Activated CD8-positive, alpha-beta memory T cell treated with anti-CD3 and anti-CD28 coated beads, Interleukin-2, amount 10 ng/mL, durations not matched to agents 7 days and 5 days (primary cell): ENCODE measurements at places on chromosomes 12 and 14. TPM values are rescaled to one million over a fixed set of nuclear protein-coding genes. Genes with fewer than 3 reads are reported as not detected.
A peak's percentile ranks its signal among the peaks of the same experiment; 100 is the strongest.

- no peaks in the 10 kb centered on the region for H3K36me3 ChIP-seq
- no peak overlapping the region for H3K27ac ChIP-seq
These were observed 40.4 kb upstream of the NCOR2 start for GRCh38 chr12:124607681-124608425.

DNA sequence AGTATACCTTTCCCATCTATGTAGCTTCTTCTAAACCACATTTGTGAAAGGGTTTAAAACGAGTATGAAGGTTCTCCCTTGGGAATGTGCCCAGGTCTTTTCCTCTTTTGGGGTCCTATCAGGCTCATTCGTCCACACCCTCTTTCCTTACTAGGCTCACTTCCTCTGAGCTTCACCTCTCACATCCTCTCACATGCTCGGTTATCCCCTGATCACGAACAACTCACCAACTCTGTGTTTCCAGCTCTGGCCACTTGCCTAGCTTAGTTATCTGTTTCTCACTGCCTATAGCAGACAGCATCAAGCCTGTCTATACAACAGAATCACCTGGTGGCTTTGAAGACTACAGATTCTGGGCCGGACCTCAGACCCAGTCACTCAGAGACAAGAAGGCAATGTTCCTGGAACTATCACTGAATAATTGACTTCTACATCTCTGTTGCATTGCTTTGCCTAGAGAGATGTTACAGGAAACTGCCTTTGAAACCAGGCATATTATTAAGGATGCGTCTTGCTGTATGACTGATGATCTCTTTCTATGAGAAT, 158.2 kb downstream of the FOXN3 start:
- H3K4me1 ChIP-seq = peaks cover 4% of the 10 kb centered on the region
- H3K27me3 ChIP-seq = no peaks in the 10 kb centered on the region
- H3K36me3 ChIP-seq = peaks cover 16% of the 10 kb centered on the region
- no peak for DNase-seq
- no peak overlapping the region for H3K4me3 ChIP-seq

GRCh38 chr14:77306851-77307496, 13.7 kb downstream of the POMT2 start:
- H3K4me3 ChIP-seq = no peak overlapping the region
- peaks cover 32% of the 10 kb centered on the region for H3K4me1 ChIP-seq
- no peak overlapping the region for H3K27ac ChIP-seq
- no peaks in the 10 kb centered on the region for H3K36me3 ChIP-seq

DNA sequence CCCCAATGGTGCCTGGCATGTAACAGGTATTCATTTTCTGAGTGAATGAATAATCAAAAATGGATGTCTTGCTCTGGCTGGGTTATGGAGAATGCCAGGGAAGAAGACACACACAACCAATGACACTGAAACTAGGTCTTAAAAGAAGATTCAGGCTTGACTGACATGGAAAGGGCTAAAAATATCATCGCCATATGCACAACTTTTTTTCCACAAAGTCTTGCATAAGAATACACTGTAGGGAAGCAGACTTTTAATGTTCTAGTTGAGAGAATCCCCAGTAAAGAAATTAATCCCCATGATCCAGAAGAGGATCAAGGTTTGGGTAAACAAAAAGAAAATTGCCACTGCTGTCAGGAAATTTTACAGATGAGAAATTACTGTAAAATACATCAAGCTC, 116.4 kb downstream of the SLC2A13 start:
- H3K27ac ChIP-seq = no peak overlapping the region
- no peak overlapping the region for H3K4me3 ChIP-seq
- H3K27me3 ChIP-seq = no peaks in the 10 kb centered on the region
- H3K4me1 ChIP-seq = no peaks in the 10 kb centered on the region
- H3K36me3 ChIP-seq = no peaks in the 10 kb centered on the region

GRCh38 chr14:74362361-74362915, 14.2 kb downstream of the VRTN start:
- H3K4me3 ChIP-seq = no peak overlapping the region
- H3K4me1 ChIP-seq = no peaks in the 10 kb centered on the region
- peak; percentile 78 for DNase-seq
- H3K27ac ChIP-seq = no peak overlapping the region
- peaks cover 5% of the 10 kb centered on the region for H3K27me3 ChIP-seq

DNA sequence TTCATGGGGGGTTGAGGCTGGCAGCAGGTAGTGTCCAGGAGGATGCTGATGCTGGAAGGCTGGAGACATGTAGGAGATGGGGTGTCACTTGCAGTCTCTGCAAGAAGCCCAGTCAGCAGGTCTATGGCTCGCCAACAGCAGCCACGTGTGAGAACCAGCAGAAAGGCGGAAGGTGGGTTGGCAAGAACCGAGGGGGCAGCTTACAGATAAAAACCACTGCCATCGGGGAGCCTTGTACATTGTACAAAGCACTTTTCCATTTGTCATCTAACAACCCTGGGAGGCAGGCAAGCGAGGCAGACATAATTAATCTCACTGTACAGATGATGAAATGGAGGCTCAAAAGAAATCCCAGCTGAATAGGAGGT, 167.2 kb downstream of the KCNA5 start:
- no peaks in the 10 kb centered on the region for H3K27me3 ChIP-seq
- no peak for DNase-seq

DNA sequence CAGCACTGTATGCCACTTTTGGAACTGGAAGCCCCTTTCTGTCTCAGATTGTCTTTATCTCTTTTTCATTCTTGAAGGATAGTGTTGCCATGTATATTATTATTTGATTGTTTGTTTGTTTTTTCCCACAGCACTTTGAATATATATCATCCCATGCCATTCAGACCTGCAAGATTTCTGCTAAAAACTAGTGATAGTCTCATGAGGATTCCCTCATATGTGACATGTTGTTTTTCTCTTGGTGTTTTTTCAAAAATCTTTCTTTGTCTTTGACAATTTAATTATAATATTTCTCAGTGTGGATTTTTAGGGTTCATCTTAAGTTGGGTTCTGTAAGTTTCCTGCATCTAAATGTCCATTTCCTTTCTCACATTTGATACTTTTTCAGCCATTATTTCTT, 36.8 kb upstream of the SCAF11 start:
- H3K4me1 ChIP-seq = no peaks in the 10 kb centered on the region
- peaks cover 13% of the 10 kb centered on the region for H3K27me3 ChIP-seq
- DNase-seq = no peak
- no peak overlapping the region for H3K27ac ChIP-seq
- H3K36me3 ChIP-seq = no peaks in the 10 kb centered on the region

GRCh38 chr14:103563226-103563620, 463 bp downstream of the COA8 start:
- H3K4me1 ChIP-seq = peaks cover 56% of the 10 kb centered on the region
- no peaks in the 10 kb centered on the region for H3K27me3 ChIP-seq

- no peaks in the 10 kb centered on the region for H3K4me1 ChIP-seq
- no peak for DNase-seq
- no peak overlapping the region for H3K27ac ChIP-seq
- H3K36me3 ChIP-seq = no peaks in the 10 kb centered on the region
These were observed 17.4 kb upstream of the SALL2 start for GRCh38 chr14:21543521-21543960.

GRCh38 chr12:14774906-14775635, 28.2 kb downstream of the WBP11 start:
- H3K27me3 ChIP-seq = no peaks in the 10 kb centered on the region
- H3K36me3 ChIP-seq = peaks cover 7% of the 10 kb centered on the region
- H3K4me3 ChIP-seq = peak overlapping the region; percentile 90
- peak; percentile 55 for DNase-seq

DNA sequence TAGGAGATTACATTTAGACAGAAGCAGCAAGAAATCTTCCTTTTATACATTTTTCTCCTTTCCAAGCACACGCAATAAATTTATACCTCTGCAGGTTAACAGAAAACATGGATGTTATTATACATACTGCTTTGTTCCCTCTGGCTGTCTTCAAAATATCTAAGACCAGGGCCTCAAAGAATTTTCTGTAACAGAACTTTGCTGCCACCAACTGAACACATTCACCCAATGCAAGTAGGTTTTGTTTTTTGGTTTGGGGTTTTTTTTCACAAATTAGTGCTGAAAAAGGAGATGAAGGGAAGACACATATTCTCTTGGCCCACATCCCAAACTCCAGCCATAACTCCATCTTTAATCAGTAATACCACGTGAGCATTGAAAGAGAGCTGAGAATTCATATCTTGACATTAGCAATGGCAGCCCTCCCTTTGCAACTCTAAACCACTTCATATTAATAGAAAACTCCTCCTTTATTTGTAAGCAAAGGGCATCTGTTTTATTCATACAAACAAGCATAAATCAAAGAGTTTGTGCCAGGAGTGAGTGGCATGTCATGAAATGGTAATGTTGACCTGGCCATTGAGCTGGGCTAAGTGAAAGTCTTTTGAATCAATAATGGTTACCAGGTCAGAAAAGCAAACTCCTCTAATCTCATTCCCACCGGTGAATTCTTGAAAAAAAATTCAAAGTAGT, 150.8 kb upstream of the FSCB start:
- H3K36me3 ChIP-seq = peaks cover 4% of the 10 kb centered on the region
- no peak overlapping the region for H3K27ac ChIP-seq
- no peak for DNase-seq
- H3K27me3 ChIP-seq = no peaks in the 10 kb centered on the region

GRCh38 chr14:21231020-21231652, 38.1 kb downstream of the HNRNPC start:
- H3K4me1 ChIP-seq = peaks cover 82% of the 10 kb centered on the region
- H3K36me3 ChIP-seq = peaks cover 76% of the 10 kb centered on the region
- peak; percentile 54 for DNase-seq
- H3K27me3 ChIP-seq = no peaks in the 10 kb centered on the region
- peak overlapping the region; percentile 93 for H3K27ac ChIP-seq
- peak overlapping the region; percentile 52 for H3K4me3 ChIP-seq

GRCh38 chr12:65139389-65139788, 18.3 kb upstream of the WIF1 start:
- no peak for DNase-seq
- peaks cover 49% of the 10 kb centered on the region for H3K27me3 ChIP-seq
- no peak overlapping the region for H3K4me3 ChIP-seq
- no peaks in the 10 kb centered on the region for H3K4me1 ChIP-seq

GRCh38 chr14:93984987-93985410, 8.6 kb upstream of the ASB2 start:
- H3K27ac ChIP-seq = no peak overlapping the region
- H3K4me3 ChIP-seq = no peak overlapping the region
- peaks cover 3% of the 10 kb centered on the region for H3K36me3 ChIP-seq
- H3K27me3 ChIP-seq = no peaks in the 10 kb centered on the region
- no peak for DNase-seq

DNA sequence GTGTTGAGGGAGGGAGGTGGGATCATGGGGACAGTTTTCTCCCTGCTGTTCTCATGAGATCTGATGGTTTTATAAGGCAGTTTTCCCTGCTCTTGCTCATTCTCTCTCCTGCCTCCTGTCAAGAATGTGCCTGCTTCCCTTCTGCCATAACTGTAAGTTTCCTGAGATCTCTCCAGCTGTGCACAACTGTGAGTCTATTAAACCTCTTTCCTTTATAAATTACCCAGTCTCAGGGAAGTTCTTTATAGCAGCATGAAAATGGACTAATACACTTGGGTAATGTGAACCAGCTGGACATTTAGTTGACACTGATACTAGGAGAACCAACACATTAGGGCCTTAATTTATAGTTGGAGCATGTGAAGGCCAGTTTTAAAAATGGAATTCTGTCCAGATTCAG, 12.4 kb upstream of the CCDC91 start:
- H3K36me3 ChIP-seq = no peaks in the 10 kb centered on the region
- H3K27me3 ChIP-seq = no peaks in the 10 kb centered on the region
- no peak for DNase-seq

GRCh38 chr14:51165415-51165814, 70.5 kb upstream of the TRIM9 start:
- peaks cover 4% of the 10 kb centered on the region for H3K4me1 ChIP-seq
- H3K27me3 ChIP-seq = no peaks in the 10 kb centered on the region
- DNase-seq = no peak
- H3K36me3 ChIP-seq = no peaks in the 10 kb centered on the region

DNA sequence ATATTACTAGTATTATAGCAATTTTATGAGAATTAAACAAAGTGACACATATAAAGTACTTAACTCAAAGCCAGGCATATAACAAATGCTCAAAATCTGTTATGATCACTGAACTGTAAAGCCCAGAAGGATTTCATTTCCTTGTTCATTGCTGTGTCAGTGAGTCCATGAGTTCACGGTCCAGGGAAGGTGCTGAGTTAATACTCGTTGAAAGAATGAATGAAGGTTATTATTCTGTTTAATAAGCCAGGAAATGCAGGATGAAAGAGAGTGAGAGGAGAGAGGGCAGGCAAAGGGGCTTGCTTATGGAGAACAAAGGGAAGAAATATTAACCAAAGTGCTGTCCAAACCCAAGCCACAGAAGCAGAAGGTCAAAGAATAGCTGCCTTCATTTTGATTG, 40.2 kb upstream of the NT5DC3 start:
- H3K4me3 ChIP-seq = no peak overlapping the region
- H3K36me3 ChIP-seq = no peaks in the 10 kb centered on the region
- H3K27ac ChIP-seq = no peak overlapping the region
- DNase-seq = no peak
- H3K4me1 ChIP-seq = peaks cover 30% of the 10 kb centered on the region
- no peaks in the 10 kb centered on the region for H3K27me3 ChIP-seq

- H3K4me3 ChIP-seq = no peak overlapping the region
- peaks cover 9% of the 10 kb centered on the region for H3K36me3 ChIP-seq
- DNase-seq = no peak
- no peaks in the 10 kb centered on the region for H3K27me3 ChIP-seq
- no peak overlapping the region for H3K27ac ChIP-seq
- H3K4me1 ChIP-seq = peaks cover 12% of the 10 kb centered on the region
These were observed 692.6 kb downstream of the VRK1 start for GRCh38 chr14:97489750-97490149.

- H3K27me3 ChIP-seq = no peaks in the 10 kb centered on the region
- peaks cover 80% of the 10 kb centered on the region for H3K4me1 ChIP-seq
- peak overlapping the region; percentile 95 for H3K27ac ChIP-seq
- peaks cover 12% of the 10 kb centered on the region for H3K36me3 ChIP-seq
- H3K4me3 ChIP-seq = peak overlapping the region; percentile 68
These were observed 50.4 kb downstream of the ITPK1 start for GRCh38 chr14:93065272-93065730.

DNA sequence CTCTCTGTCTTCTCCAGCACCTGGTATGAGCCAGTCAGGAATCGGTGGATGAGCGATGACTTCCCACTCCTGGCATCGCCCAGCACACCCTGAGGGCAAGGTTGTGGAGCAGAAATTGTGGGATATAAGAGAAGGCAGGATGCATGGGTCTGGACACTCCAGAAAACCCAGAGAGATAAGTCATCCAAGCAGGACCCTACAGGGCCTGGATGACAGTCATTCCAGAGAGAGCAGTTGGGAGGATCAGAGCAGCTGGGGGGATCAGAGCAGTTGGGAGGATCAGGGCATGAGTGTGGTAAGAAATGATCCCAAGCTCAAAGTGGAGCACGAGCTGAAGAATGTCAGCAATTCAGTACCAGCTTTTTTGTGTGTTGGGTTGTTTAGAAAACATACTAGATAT, 4.0 kb downstream of the AGAP2 start:
- no peak overlapping the region for H3K4me3 ChIP-seq
- H3K36me3 ChIP-seq = peaks cover 47% of the 10 kb centered on the region
- no peak for DNase-seq
- peak overlapping the region; percentile 9 for H3K27ac ChIP-seq

GRCh38 chr12:98470469-98471082, 44.8 kb upstream of the TMPO start:
- no peaks in the 10 kb centered on the region for H3K27me3 ChIP-seq
- H3K27ac ChIP-seq = no peak overlapping the region
- peaks cover 28% of the 10 kb centered on the region for H3K4me1 ChIP-seq
- DNase-seq = no peak
- H3K36me3 ChIP-seq = no peaks in the 10 kb centered on the region
- H3K4me3 ChIP-seq = no peak overlapping the region

Gene BHLHE41
- not detected for total RNA-seq

Gene CCDC184
- 0.32 TPM for total RNA-seq

Gene KRT83
- not detected for total RNA-seq

Gene DTX3
- 21.2 TPM for total RNA-seq

Gene TCL1B
- not detected for total RNA-seq

Gene CELA1
- total RNA-seq = not detected

Gene GPR84
- 0.32 TPM for total RNA-seq

Gene DNM1L
- total RNA-seq = 66.8 TPM
